ENCODE measurements at places on chromosomes 16 and 17.

DNA sequence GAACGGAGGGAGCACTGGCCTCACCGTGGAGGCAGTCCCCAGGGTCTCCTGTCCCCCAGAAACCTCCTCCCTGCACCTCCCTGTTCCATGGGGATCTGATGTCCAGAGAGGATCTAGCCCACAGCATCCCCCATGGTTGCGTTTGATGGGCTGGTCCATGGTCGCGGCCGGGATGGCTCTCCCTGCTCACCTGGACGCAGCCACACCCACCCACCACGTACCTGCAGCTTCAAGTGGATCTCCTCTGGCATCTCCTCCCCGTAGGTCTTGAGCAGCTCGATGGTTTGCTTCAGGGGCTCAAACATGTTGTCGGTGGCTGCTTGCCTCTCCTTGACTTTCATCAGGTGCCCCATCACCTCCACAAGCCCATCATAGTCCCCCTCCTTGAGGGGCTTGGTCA, 47.9 kb downstream of the DNAH17 start:
- DNase-seq = no peak

DNA sequence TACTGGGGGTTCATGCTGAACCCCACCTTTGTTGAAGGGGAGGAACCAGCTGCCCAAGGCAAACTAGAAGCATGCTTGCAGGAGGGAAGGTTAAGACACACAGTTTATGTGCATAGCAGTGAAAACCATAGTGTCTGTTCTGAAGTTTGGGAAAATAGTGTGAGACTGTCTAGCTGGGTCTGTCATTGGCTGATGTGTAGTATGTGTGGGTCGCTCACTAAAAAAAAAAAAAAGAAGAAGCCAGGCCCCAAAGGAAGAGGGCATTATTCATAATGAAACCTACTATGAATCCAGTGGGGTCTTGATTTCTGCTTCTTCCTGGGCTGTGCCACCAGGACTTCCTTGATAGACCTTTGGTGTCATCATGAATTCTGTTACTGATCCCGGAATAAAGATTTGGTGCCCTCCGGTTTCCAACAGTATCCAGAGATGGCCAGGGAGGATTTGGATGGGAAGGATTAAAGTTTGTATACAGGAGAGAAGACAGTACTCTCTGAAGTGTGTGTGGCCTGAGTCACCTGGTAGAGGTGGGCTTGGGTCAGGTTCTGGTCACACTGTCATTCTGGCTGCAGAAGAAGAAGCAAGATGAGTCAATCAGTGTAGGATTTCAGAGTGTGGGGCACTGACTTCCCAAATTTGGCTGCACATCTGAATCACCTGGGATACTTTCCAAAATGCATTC, 220.3 kb downstream of the PRKCA start:
- no peak for DNase-seq

- DNase-seq = no peak
Observed at GRCh38 chr16:21698169-21699032, 34.6 kb downstream of the OTOA start.

DNA sequence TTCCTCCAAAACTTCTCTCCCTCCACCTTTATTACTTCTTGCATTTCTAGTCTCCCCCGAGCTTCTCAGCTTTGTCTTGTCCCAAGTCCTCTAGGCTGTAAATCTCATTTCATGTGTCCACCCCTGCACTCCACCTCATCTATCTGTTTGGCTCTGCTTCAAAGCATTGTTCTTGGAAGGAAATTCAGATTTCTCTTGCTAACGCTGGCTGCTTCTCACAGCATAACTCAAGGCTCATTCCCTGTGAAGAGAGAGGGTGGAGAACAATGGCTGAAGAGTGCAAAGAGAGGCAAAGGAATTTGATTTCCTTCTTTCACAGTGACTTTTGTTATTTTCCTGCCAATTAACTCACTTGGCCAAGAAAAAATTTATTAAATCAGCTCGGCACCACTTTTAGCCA, 476.5 kb downstream of the TMEM114 start:
- no peak for DNase-seq

DNA sequence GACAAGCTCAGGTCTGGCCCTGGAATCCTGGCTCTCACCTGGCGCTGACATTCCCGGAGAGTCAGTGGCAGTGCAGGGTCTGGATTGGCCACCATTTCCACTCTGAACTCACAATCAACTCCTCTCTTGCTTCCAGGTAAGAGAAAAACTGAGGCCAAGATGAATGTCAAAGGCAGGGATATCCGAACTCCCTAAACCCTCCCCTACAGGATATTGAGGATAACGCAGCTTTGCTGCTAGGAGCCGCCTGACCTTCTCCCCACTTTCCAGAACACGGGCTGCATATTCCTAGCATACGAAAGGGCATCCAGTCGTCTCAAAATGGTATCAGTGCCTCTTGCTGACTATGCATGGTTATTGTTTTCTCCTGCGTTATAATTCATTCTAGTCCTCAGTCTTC, 473.4 kb downstream of the SOX9 start:
- no peak for DNase-seq

- no peak for DNase-seq
Observed at GRCh38 chr16:50279504-50279865, 13.1 kb downstream of the ADCY7 start.

DNA sequence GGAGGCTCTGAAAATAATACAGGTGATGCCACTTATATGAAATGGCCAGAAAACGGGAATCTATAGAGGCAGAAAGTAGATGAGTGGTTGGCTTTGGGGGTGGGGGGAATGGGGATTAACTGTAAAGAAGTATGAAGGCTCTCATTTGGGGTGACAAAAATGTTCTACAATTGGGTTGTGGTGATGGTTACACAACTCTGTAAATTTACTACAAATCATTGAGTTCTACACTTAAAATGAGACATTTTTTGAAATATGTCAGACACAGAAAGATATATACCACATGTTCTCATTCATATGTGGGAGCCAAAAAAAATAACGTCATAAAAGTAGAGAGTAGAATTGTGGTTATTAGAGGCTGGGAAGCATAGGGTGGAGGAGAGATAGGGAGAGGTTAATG, 25.7 kb downstream of the ARHGAP17 start:
- no peak for DNase-seq

DNA sequence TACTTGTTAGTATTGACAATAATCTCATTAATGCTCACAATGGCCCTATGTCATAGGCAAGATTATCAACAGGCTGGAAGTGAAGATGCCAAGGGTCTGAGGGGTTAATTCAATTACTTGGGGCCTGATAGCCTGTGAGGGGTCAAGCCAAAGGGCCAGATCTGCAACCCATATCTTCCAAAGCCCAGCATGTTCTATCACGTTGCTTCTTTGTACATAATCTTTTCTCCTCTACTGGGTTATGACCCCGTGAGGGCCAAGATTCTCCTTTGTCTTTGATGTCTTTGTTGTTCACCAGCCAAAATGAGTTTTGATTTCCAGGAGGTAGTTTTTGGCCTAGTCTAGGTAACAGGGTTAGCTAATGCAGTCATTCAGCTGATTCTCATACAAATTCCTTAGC, 347.2 kb downstream of the UTP18 start:
- DNase-seq = no peak

DNA sequence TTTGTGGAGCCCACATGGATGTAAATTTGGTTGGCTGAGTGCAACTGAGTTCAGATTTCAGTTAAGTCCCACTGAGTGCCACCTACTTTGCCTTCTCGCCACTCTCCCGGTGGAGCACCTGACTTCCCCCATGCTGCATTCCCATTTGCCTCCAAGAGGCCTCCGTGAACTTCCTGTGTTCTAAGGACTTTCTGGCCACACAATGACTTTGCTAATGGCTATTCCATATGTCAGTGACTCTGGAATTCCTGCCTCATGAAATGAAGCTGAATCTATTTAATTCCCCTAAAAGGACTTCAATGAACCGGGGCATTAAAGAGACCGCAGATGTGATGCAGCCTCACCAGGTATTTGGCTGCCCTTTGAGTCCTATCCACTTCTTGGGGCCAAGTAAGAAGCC, 29.9 kb downstream of the ABCC12 start:
- DNase-seq = no peak
